AG20443 (cell line): ENCODE measurements at places on chromosomes 1 and 21.

GRCh38 chr1:152189657-152190442 is 30.8 kb upstream of the RPTN start:
- peak; percentile 65 for DNase-seq

DNA sequence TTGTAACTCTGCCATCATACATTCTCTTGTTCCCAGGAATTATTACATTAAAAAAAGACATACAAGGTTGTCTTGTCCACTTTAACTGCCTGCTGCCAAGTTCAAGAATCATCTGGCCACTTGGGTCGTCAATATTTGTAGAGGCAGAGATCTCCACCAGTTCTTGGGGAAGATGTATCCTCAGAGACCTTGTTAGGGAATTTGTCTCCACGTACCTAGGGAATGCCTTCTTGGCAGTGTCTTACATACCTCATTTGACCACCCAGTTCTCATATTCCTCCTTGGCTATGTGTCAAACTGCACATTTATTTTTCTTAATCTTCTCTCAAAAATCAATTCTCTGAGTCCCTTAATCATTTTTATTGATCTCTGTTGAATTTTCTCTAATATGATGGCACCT is 266.0 kb downstream of the SPATA17 start:
- DNase-seq = no peak

DNA sequence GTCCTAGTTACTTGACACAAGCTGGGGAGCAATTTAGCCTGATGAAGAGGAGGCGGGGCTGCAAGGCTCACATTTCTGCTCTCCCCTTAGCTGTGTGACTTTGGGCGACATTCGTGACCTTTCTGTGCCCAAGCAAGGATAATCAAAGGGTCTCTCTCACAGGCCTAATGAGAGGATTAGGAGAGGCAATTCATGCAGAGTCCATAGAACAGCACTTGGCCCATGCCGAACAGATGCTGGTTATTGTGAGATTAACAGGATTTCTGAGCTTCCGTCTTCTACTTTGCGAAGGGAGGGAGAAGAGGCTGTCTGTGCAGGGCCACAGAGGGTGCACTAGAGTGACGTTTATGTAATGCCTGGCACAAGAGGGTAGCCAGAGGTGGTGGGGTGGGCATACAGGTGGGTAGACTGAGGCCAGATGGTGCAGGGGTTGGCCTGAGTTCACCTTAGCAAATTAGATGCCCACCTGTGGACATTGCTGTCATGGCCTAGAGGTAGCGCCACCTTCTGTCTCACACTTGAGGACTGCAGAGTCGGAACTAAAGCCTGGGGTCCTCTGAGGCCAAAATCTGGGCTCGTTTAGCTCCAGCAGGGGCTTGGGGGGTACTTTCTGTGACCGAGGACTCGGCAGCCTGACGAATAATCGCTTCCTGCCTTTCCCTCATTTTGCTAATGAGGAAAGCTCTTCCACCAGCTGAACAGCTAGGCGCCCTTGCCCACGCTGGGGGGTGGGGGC is 18.6 kb downstream of the ACTL8 start:
- no peak for DNase-seq

- DNase-seq = no peak
Measured at GRCh38 chr1:77197351-77197750, 21.9 kb downstream of the PIGK start.

GRCh38 chr1:200180821-200181220 is 153.3 kb downstream of the NR5A2 start:
- DNase-seq = peak; percentile 62

DNA sequence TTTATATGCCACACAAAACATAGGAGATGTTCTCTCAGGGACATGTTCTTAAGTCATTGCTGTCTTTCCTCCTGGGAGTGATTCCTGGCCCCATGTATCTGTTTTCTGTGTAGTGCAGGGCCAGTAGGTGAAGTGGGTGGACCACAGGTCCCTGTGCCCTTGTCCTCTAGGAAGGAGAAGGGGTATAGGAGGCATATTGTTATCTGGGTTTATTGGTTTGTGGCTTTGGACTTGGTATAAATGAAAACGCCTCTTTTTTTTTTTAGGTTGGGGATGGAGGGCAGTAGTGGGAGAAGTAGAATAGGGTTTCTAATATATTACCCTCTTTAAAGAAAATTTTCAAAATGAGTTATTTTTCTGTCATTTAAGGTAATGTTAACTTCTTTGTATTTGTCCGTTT is 29.4 kb downstream of the DYRK1A start:
- DNase-seq = no peak

- no peak for DNase-seq
Measured at GRCh38 chr1:230431527-230431926, 5.4 kb upstream of the PGBD5 start.

GRCh38 chr1:24141311-24141997 is 1.5 kb downstream of the IL22RA1 start:
- DNase-seq = no peak

GRCh38 chr1:234222561-234223280 is 150.5 kb upstream of the COA6 start:
- DNase-seq = no peak

- DNase-seq = no peak
Measured at GRCh38 chr1:30615816-30616590, 107.4 kb downstream of the MATN1 start.

- DNase-seq = peak; percentile 94
Measured at GRCh38 chr21:44011579-44012473, at the start of gene TRAPPC10. TRAPPC10 (plus strand) TSS chr21:44012309; CDS start chr21:44012494, 185 bp downstream.

DNA sequence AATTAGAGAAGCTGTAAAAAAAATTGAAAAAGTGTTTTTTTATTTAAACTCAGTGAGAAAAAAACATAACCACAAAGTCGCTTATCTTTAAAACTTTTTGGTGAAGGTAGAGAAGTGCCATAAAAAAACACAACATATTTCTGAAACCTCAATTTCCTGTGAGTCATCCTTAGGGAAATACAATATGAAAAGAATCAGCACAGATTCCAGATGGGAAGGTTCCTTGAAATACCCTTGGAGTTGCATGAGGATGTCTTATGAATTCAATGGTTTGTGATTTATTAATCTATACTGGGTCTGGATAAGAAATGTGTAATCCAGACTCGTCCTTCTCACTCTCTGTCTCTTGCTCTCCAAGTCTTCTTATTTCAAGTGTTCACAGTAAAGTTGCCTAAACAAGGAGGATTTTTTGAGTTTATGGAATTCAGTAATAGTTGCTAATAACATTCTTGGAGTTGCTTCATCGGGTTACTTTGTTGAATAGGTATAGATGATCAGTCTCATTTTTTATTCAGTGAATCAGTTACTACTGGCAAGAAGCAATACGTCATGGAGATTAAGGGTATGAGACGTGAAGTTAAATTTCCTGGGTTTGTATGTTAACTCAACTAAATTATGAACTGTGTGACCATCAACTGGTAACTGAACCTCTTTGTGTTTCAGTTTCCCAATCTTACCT is 191.4 kb downstream of the KCNK2 start:
- DNase-seq = peak; percentile 55

DNA sequence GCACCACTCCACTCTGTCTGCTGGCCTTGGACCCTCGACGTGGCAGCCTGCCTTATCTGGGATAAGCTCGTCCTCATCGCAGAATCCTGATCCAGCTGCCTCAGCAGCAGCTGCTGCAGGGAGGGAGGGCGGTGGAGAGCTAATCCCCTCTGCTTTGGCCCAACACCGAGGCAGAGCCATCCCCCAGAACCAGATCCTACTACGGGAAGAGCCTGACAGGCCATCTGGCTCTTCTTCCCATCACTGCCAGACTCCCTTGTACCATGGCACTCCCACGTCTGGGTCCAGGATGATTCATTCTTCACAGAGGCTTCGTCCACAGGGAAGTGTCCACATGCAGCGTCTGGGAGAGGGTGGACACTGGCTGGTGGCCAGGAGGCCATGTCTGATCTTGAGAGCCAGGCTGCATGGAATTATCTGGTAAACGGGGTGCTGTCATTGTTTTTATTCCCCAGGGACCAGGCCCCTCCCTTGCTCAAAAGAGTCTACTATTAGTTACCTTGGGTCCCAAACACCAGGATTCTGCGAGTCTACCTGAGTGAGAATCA is 14.6 kb upstream of the PKP1 start:
- peak; percentile 77 for DNase-seq

- DNase-seq = peak; percentile 88
Measured at GRCh38 chr1:203038217-203038741, 12.0 kb downstream of the PPFIA4 start.

GRCh38 chr1:223203694-223204093 is 60.6 kb upstream of the TLR5 start:
- DNase-seq = no peak

GRCh38 chr1:232110281-232111090 is 483.9 kb downstream of the DISC1 start:
- peak; percentile 68 for DNase-seq

DNA sequence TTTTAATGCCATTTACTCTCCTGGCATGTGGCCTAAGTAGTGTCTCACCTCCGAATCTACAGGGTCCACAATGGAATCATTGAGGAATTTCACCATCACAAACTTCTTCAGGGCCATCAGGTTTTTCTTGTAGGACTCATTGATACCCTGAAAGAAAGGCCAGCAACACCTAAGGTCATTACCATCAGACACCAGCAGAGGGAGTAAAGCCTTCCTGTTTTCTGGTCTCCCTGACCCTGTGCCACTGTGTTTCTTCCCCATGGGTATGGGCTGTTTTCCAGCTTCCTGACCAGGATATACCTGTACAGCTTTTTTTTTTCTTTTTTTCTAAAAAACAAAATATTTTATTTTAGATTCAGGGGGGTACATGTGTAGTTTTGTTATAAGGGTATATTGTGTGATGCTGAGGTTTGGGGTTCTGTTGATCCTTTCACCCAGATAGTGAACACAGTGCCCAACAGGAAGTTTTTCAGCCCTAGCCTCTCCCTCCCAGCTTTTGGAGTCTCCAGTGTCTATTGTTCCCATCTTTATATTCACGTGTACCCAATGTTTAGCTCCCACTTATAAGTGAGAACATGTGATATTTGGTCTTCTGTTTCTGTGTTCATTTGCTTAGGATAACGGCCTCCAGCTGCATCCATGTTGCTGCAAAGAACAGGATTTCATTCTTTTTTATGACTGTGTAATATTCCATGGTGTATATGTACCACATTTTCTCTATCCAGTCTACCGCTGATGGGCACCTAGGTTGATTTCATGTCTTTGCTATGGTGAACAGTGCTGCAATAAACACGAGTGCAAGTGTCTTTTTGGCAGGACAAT is 18.3 kb downstream of the PPT1 start:
- DNase-seq = peak; percentile 69

GRCh38 chr21:38179511-38179910 is 77.3 kb upstream of the KCNJ15 start:
- peak; percentile 24 for DNase-seq

- no peak for DNase-seq
Measured at GRCh38 chr1:228209657-228210056, 1.8 kb downstream of the OBSCN start.

DNA sequence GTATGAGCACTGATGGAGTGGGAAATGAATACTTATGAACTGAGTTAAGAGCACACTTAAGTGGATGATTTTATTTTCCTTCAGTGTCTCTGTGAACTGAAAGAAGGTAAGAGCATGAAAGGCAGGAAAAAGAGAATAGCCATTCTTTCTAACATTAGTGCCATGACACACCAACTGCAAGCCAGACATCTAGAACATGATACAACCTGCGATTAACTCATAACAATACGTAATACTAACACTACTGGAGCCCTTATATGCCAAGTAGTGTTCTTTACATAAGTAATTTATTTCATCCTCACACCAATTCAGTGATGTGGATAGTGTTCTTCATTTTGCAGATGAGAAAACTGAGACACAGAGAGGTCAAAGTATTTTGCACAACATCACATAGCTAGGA is 56.7 kb downstream of the PRRX1 start:
- DNase-seq = no peak

DNA sequence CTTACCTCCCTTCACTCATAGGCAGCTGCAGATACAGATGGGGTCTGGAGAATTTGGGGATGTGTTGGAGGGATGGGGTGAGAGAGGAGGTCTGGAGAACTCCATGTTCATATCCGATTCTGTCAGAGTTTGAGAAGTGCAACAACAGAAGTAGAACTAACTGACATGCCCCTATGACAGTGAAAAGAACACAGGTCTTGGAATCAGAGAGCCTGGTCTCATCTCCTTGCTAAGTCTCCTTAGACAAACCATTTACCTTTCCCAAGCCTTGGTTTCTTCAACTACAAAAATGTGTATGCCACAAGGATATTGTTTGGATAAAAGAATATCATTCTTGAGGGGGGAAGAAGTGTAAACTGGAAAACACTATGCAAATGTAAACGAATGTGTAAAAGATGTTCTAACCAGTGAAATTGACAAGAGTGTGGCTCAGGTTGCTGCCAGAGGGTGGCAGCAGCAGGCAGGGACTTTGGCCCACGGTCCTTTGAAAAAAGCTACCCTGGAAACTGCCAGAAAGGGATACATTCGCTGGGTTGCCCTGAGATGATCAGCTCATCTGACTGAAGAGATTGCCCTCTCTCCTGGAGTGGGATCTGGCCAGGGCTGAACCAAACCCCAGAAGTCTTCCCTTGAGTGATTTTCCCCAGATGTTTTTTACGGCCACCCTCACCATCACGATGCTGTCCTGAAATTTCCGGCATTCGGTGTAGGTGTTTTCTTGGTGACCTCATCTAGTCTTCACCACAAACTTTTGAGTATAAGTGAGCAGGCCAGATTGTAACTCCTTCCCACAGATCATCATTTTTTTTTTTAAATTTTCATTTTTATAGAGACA is 17.0 kb upstream of the CD2 start:
- peak; percentile 86 for DNase-seq

- peak; percentile 80 for DNase-seq
Measured at GRCh38 chr1:6646499-6647148, 22.0 kb downstream of the THAP3 start.

DNA sequence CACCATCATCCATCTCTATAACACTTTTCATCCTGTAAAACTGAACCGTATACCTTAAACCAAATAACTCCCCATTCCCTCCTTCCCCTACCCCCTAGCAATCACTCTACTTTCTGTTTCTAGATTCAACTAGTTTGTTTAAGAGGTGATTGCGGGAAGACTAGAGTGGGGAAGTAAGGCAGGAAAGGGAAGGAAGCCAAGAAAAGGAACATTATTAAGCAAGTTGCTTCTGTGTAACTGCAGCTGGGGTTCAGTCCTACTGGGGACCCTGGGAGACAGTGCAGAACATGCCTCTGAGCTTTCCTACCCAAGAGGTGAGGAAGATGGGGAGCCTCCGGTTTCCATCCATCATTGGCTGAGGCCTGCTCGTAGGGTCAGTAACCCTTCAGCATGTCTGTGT is 28.9 kb upstream of the H3-3A start:
- DNase-seq = no peak

DNA sequence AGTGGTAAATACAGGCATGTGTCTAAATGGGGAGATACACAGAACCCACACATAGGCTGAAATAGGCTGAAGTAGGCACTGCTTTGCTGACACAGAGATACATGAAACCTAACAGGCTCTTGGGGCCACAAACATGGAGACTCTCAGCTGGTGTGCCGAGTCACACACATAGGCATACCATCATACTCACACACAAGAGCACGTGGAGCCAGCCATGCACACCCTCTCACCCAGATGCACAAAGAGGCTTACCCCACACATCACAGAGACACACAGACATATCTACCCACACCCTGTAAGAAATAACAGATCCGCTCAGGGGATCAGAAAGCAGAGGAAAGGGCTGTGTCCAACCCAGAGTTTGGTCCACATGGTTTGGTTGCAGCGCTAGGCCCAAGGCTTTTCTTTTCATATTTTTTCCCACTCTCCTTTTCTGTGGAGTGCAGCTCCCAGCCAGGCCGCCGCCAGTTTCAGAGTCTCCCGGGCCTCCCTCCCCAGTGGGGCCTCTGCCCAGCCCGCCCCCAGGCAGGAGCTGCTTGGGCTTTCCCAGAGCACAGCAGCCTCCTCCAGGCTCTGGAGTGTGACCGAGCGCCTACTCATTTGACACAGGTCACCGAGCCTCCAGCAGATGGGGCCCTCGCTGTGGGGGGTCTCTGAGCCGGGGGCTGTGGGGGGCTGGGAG is 3.9 kb upstream of the POU3F1 start:
- DNase-seq = no peak

GRCh38 chr1:119081700-119082099 is 58.8 kb downstream of the WARS2 start:
- peak; percentile 14 for DNase-seq
